Activated effector memory CD4-positive, alpha-beta T cell treated with Interleukin-2 at 50 U/mL for 16 hours (primary cell): ENCODE measurements at places on chromosomes 3 and 15.

GRCh38 chr3:59247402-59247841 is 197.6 kb upstream of the CFAP20DC start:
- DNase-seq: no peak

DNA sequence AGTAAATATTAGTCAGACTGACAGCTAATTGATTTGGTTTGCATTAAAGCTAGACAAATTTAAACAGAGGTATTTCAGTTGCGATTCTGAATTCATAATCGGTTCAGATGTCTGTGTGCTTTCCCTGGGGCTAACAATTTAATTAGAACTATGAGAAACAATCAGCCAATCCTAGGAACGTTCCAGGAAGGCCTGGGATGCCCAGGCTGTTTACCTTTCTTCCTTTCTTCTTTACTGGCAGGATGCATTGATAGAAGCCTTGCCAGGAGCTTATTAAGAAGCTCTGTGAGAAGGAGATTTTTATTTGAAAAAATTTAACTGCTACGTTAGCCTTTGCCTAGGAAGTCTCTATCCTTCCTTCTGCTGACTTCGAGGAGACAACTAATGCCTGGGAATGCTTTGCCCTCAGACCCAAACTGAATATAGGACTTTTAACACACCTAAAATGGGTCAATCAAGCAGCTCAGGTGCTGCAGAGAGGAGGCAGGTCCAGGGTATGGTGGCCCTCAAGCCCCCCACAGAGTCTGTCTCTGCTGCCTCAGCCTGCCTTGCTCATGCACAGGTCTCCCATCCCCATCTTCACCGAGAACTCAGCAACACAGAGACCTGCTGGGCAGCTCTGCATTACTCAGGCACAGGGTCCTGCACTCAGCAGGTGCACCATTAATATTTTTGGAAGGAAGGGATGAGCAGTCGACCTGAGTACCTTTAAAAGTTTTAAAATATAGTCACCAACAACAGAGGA is 48.5 kb downstream of the PCSK6 start:
- no peak for DNase-seq

DNA sequence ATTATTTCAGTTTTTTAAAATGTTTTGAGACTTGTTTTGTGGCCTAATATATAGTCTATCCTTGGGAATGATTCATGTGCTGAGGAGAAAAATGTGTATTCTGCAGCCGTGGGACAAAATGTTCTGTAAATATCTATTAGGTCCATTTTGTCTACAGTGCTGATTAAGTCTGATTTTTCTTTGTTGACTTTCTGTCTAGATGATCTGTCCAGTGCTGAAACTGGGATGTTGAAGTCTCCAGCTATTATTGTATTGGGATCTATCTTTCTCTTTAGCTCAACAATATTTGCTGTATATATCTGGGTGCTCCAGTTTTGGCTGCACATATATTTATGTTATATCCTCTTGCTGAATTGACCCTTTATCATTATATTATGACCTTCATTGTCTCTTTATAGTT is 85.2 kb downstream of the UBE2E2 start:
- no peak for DNase-seq

DNA sequence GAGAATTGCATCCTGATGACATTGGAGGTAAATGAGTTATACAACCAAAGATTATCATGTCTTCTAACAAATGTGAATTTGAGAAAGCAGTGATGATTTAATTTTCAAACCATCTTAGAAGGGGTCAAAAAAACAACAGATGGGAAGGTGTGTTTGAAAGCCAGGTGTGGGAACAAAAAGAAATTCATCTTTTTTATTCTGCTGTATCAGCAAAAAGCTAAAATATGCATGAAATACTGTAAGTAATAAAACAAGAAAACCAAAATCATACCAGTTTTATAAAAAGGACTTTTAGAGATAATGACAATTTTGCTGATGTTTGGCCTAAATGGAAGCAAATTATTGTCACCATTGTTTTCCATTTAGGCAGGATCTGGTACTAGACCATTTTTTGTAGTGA is 145.5 kb downstream of the FBN1 start:
- DNase-seq: no peak

DNA sequence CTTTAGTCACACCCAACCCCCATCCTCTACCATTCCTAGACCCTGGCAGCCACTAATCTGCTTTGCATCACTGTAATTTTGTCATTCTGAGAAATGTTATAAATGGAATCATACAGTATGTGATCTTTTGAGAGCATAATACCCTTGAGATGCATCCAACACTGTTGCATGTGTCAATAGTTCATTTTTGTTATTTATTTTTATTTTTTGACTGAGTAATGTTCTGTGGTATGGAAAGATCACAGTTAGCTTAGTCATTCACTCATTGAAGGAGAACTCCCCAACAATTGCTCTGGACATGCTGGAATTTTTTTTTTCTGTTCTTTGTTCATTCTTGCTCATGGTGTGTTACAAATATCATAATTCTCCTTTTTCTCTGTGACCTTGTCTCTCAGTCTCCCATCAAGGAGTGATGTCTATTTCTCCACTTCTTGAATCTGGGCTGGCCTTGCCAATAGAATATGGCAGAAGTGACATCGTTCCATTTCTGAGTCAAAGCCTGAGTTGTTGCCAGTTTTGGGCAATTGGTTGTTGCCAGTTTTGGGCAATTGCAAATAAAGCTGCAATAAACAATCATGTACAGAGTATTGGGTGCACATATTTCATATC is 6.8 kb upstream of the ADPGK start:
- DNase-seq: no peak

DNA sequence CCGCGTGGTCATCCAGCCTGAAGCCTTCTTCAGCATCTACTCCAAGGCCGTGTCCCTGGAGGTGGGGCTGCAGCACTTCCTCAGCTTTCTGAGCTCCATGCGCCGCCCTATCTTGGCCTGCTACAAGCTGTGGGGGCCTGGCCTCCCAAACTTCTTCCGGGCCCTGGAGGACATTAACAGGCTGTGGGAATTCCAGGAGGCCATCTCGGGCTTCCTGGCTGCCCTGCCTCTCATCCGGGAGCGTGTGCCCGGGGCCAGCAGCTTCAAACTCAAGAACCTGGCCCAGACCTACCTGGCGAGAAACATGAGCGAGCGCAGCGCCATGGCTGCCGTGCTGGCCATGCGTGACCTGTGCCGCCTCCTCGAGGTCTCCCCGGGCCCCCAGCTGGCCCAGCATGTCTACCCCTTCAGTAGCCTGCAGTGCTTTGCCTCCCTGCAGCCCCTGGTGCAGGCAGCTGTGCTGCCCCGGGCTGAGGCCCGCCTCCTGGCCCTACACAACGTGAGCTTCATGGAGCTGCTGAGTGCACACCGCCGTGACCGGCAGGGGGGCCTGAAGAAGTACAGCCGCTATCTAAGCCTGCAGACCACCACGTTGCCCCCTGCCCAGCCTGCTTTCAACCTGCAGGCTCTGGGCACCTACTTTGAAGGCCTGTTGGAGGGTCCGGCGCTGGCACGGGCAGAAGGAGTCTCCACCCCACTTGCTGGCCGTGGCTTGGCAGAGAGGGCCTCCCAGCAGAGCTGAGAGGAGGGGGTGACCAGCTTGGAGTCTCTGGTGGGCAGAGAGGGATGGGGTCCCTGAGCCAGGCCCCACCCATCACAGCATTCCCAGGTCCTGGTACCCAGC is 37.9 kb downstream of the GOLGA6A start:
- no peak for DNase-seq

GRCh38 chr3:34919025-34919424 is 720.3 kb upstream of the ARPP21 start:
- no peak for DNase-seq

GRCh38 chr3:185701611-185702261 is 115.6 kb downstream of the SENP2 start:
- no peak for DNase-seq

DNA sequence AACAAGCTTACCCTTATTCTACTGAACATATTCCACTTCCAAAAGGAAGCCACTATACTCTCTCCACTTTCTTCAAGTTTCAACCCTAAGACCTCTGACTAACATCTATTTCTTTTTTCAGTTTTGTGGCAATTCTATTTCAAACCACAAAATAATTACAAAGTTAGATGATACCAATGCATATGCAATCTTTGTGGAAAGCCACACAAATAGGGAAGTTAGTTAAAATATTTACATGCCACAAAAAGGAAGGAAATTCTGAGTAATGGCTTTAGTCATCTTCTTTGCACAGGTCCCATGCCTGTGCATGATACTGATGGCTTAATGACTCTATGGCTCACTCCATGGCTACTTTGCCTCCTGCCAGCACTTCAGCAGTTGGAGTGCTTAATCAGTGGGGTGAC is 57.0 kb upstream of the MCTP2 start:
- DNase-seq: no peak

GRCh38 chr15:63034578-63034977 is 8.0 kb upstream of the TPM1 start:
- DNase-seq: no peak

GRCh38 chr15:29852201-29852600 is 29.9 kb upstream of the TJP1 start:
- DNase-seq: no peak

DNA sequence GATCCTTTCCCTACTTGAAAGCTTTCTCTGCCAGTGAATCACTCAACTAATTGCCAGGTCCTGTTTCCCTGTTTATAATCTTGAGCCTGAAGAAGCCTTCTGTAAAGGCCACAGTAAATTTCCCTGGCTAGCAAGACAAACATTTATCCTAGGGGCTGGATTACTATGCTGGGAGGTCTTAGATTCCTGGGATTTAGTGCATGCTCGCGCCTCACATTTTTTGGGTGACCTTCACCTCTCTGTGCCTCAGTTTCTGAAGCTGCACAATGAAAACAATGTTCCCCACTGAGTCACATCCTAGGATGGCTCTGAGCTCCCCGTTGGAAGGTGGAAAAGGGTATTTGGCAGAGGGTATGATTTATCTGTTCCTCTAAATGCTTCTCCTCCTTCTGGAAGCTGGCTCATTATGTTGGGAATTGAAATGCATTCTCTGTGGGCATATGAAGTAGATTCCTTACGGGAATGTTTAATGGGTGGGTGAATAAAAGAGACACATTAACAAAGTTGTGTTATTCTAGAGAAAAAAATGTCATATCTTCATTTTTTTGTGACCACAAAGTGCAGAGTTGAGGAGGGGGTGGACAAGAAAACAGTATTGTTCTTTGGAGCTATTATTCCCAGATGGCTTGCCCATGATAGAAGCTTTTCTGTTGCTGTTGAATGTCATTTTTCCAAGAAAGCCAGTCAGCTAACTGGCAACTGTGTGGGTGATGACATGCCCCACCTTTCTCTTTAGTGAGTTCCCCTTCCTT is 32.4 kb downstream of the LSM3 start:
- DNase-seq: no peak

- DNase-seq: peak; percentile 51
Observed at GRCh38 chr3:13073326-13074005, at the start of gene IQSEC1. IQSEC1 (minus strand) TSS chr3:13073429; CDS start chr3:13073014, 415 bp downstream.

DNA sequence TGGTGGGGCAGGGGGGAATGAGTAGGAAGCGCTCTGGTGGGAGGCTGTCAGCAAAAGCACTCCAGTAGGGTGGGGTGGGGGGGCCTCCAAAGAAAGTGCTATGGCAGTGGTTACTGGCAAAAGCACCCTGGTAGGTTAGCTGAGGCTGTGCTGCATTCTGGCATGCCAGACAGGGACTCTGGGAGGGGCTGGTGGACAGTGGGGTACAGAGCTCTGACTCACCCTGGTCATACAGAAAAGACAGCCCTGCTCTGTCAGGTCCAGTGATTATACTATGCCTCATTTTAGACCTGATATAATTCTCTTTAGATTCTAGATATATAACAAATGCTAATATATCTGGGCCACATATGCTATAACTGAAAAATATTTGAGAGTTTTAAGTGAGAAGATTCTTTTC is 82.8 kb upstream of the CPNE4 start:
- DNase-seq: no peak

DNA sequence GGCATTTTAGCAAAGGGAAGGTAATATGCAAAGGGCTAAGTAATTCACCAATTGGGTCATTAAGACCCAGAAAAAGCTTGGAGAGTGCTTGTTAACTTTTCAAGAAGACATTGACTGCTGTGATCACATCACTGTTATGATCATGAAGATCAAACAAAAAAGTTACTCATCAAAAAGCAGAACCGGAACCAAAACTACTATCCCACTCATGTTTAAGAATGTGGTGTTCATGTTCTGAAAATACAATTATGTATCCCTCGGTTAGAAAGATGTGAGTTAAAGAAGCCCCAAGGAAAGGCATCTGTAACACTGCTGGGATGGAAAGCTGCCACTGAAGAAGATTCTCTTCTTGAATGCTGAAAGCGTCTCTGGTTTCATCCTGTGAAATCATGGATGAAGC is 32.6 kb downstream of the BBX start:
- DNase-seq: no peak

- no peak for DNase-seq
Observed at GRCh38 chr3:73716418-73716817, 91.7 kb upstream of the PDZRN3 start.

DNA sequence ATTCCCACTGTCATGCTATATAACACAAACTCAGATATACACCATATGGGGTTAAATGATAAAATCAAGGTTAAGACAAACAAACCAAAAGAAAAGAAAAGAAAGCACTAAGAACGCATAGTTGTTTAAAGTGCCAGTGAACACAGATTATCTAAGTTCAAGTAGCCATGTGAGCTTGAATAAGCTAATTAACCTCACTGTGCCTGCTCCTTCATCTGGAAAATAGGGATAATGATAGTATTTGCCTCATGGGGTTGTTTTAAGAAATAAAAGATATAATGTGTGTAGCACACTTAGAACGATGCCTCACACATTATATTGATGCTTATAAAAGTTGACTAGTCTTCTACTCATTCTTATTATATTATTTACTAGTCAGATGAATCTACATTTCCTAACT is 72.6 kb upstream of the IL12A start:
- DNase-seq: no peak

DNA sequence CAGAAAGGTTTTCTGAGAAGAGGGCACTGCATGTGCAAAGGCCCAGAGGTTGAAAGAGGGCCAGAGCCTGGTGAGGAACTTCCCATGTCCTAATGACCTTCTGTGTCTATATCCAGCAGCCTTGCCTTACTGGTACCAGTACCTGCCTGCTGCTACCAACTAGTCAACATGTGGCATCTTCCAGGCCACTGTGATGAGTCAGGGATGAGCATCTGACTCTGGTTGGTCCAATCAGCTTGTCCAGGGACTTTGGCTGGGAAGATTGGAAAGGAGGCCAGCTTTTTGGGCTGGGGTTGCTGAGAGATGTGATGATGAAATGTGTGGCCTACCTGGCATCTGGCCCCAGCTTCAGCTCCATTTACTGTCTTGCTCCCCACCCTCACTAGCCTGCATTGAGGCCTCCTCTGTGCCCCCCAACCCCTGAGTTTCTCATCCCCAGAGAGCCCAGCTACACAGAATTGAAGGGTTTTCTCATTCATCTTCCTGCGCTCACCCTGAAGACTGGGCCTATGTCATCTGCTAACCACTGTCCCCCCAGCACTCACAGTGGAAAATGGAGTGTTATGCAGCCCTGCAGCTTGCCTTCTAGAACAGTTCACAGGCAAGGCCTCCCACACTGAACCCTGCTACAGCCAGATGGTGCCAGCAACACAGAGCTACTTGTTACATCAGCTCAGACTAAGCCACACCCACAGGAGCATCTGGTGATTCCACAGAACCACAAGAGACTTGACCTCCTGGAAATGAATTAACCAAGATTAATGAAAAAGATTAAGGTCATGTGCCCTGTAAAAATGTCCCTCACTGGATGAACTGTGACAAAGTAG is 1.3 kb upstream of the TWF2 start:
- DNase-seq: peak; percentile 48
